ENCODE measurements at places on chromosomes 6 and 20.

- no peak for DNase-seq
Observed at GRCh38 chr6:128487055-128487454, 33.3 kb downstream of the PTPRK start.

DNA sequence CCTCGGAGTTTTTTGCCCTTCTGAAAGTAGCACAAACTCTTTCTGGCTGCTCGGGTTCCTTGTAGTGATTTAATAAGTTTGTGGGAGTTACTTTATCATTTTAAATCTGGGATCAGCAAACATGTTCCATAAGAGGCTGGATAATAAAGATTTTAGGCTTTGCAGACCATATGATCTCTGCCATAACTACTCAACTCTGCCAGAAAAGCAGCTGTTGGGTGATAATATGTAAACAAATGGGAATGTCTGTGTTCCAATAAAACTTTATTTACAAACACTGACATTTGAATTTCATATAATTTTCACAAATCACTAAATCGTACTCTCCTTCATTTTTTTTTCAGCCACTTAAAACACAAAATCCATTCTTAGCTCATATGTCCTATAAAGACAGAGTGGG, 3.9 kb upstream of the STMND1 start:
- no peak for DNase-seq

DNA sequence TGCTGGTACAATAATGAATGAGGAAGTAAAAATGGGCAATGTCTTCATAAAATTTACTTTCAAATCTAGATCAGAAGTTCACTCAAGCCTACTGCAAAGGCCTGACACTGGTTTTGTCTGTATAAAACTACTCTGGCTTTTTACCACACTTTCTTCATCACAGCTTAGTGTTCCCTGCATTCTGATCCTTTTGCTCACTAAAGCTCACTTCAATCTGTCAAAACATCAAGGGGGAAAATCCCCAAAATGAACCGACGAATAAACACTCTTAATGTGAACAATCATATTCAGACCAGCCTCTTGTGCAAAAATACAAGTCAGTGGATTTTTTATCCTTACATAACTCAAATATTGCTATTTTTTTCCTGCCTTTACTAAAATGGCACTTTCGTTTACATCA, 98.5 kb downstream of the PRDM1 start:
- no peak for DNase-seq

GRCh38 chr6:125415913-125416312, 114.1 kb upstream of the HDDC2 start:
- no peak for DNase-seq
